CD4-positive, alpha-beta T cell (primary cell): ENCODE measurements at places on chromosomes 6 and 20. TPM values are rescaled to one million over a fixed set of nuclear protein-coding genes. Genes with fewer than 3 reads are reported as not detected.

DNA sequence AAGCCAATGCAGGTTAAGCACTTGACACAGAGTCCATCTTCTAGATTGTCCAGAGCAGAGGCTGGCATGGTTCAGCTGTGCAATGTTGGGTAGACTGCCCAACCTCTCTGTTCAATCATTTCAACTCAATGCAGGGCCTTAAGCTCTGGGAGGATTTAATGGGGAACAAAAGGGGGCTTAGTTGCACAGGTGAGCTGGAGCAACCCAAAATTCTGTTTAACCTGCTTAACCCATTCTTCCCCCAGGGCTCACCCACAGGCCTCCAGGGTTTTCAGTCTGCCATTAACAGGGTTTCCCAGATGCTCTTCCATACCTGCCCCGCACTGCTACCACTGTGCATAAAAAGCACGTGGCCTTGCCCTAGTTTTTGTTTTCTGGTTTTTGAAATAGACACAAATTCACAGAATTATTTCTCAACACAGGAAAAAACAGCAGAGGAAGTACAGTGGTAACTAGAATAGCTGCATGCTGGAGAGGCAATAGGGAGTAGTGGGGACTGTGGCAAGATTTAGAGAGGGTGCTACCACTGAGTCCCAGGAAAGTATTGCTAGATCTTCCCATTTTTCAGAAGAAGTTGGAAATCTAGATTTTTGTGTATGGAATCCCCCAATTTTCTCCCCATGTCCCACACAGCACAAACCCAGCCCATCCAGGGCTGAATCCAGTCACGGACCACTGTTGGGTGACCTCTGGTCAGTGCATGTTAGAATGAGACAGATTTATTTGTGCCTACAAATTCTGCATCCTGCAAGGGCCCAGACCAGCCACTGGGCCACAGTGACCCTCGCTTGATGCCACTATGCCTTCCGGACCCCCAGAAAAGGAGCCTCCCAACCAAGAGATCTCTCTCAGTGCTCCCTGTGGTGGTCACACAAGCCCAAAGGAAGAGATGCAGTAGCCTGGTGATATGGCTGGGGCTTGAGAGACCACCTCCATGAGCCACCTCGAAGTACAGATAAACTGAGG lies 4.6 kb downstream of the PTGIS start:
- H3K4me3 ChIP-seq = no peak overlapping the region
- no peak overlapping the region for H3K27ac ChIP-seq
- DNase-seq = no peak
- no peaks in the 10 kb centered on the region for H3K36me3 ChIP-seq
- H3K27me3 ChIP-seq = peaks cover 27% of the 10 kb centered on the region
- H3K4me1 ChIP-seq = peaks cover 5% of the 10 kb centered on the region

DNA sequence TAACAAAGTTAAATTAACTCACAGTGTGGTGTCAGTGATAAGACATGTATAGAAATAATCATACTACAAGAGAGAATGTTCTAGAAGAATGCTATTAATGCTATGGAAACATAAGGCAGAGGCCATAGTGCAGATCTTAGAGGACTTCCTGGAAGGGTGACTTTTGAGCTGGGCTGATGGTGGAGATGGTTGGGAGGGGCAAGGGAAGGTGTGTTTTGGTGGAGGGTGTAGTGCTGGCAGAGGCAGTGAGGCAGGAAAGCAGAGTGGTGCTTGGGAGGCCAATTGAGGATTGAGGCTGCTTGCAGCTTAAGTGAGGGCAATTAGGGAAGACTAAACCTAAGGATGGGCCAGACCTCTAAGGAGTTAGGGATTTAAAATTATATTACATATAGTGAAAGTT lies 58.5 kb upstream of the FNDC1 start:
- no peaks in the 10 kb centered on the region for H3K36me3 ChIP-seq
- no peak overlapping the region for H3K4me3 ChIP-seq
- no peak overlapping the region for H3K27ac ChIP-seq
- H3K4me1 ChIP-seq = peaks cover 81% of the 10 kb centered on the region
- no peaks in the 10 kb centered on the region for H3K27me3 ChIP-seq

- H3K4me3 ChIP-seq = no peak overlapping the region
- H3K36me3 ChIP-seq = no peaks in the 10 kb centered on the region
- H3K27me3 ChIP-seq = no peaks in the 10 kb centered on the region
Observed at GRCh38 chr20:59718071-59718470, 113.7 kb downstream of the PHACTR3 start.

DNA sequence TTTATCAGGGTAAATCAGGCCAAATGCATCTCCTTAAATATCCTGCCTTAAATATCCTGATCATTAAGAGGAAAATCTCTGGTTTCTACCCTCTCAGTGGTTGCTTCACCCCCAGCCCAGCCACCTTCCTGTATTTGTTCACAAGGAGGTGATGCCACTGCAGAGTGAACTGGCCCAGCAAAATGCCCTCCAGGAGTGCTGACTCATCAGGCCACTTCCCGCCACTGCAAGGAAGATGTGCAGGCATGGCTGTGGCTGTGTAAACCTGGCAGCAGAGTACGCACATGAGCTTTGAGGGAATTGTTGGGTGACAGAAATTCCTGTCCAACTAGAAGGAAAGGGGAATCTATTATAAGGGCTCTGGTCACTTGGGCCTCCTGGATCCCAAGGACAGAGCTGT lies 13.8 kb downstream of the NQO2 start:
- H3K27ac ChIP-seq = no peak overlapping the region
- H3K4me3 ChIP-seq = no peak overlapping the region
- no peaks in the 10 kb centered on the region for H3K27me3 ChIP-seq
- H3K4me1 ChIP-seq = peaks cover 2% of the 10 kb centered on the region
- no peak for DNase-seq

DNA sequence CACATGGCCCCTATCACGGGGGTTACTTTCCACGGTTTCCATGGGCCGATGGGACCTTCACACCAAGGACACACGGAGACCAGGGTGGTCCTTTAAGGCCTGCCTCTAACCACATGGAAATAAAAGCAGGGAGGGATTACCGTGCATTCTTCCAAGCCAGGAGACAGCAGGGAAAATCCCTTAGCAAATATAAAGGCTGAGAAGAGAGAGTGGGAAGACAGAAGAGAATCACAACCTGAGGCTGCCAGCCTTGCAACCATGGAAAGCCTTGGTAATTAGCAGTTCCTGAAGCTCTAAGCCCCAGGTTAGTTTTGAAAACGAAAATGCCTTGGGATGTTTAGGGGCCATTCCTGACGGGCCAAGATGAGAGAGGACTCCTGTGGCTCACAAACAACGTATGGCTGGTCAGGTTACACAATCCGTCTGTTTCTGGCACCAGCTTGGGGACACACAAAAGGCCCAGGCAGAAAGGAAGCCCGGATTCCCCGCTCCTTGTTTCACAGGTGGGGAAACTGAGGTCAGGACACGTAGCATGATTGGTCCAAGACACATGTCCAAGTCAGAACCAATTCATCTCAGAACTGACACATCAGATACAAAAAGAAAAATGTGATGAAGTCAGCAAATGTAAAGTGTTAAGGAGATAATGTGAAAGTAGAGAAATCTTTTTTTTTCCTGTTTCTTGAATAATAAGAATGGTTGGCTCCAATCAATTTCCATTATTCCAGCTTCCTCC lies 2.8 kb downstream of the PREX1 start:
- peaks cover 59% of the 10 kb centered on the region for H3K4me1 ChIP-seq
- no peaks in the 10 kb centered on the region for H3K27me3 ChIP-seq
- H3K36me3 ChIP-seq = peaks cover 5% of the 10 kb centered on the region
- peak overlapping the region; percentile 63 for H3K27ac ChIP-seq
- H3K4me3 ChIP-seq = peak overlapping the region; percentile 73

SPATS1 gene
- total RNA-seq = not detected

GRCh38 chr6:137510923-137511322 lies 16.7 kb upstream of the OLIG3 start:
- no peak for DNase-seq
- H3K4me3 ChIP-seq = no peak overlapping the region
- H3K27me3 ChIP-seq = peaks cover 35% of the 10 kb centered on the region
- H3K27ac ChIP-seq = no peak overlapping the region
- no peaks in the 10 kb centered on the region for H3K4me1 ChIP-seq
- H3K36me3 ChIP-seq = no peaks in the 10 kb centered on the region

RCAN2 gene
- total RNA-seq = not detected

DNA sequence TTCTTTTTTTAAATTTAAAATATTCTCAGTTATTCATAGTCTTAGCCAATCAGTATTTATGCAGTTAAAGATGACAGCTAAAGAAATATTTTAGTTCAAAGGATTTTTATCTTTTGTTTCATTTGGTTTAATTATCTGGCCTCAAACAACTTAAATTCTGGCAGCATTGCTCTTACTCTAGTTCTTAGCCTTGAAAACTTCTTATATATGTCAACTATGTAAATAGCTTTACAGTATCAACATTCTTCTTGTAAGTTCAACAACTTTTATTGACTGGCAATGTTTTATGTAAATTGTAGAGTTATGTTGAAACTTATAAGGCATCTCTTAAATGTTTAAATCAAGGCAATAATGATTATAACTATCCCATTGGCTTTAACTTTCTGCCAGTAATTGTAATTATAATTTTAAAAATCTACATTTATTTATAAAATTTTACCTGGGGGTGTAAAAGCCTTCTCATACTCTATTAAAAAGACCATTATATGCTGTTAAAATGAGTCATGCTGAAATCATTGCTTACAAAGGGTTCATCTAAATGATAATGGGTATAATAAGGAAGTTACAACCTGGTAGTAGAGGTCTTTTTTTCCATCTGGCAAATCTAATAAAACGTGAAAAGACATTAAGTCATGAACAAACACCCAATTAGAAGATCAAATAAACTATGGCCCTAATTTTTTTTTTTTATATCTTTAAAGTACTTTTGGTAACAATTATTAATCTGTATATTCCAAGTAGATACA lies 45.8 kb upstream of the FAM184A start:
- H3K27ac ChIP-seq = no peak overlapping the region
- DNase-seq = no peak
- H3K4me3 ChIP-seq = no peak overlapping the region
- H3K27me3 ChIP-seq = no peaks in the 10 kb centered on the region
- no peaks in the 10 kb centered on the region for H3K4me1 ChIP-seq
- no peaks in the 10 kb centered on the region for H3K36me3 ChIP-seq

GRCh38 chr6:95094751-95095663 lies 482.3 kb upstream of the MANEA start:
- no peak overlapping the region for H3K27ac ChIP-seq
- no peak overlapping the region for H3K4me3 ChIP-seq
- no peaks in the 10 kb centered on the region for H3K4me1 ChIP-seq
- no peaks in the 10 kb centered on the region for H3K36me3 ChIP-seq
- no peak for DNase-seq

- no peak overlapping the region for H3K4me3 ChIP-seq
- no peak for DNase-seq
- H3K4me1 ChIP-seq = peaks cover 17% of the 10 kb centered on the region
- H3K36me3 ChIP-seq = peaks cover 3% of the 10 kb centered on the region
- H3K27ac ChIP-seq = no peak overlapping the region
Observed at GRCh38 chr20:2849529-2849928, 9.0 kb downstream of the VPS16 start.

GRCh38 chr6:139336488-139336887 lies 38.0 kb downstream of the CITED2 start:
- no peak overlapping the region for H3K27ac ChIP-seq
- no peak overlapping the region for H3K4me3 ChIP-seq
- H3K4me1 ChIP-seq = peaks cover 3% of the 10 kb centered on the region
- peak; percentile 45 for DNase-seq
- no peaks in the 10 kb centered on the region for H3K36me3 ChIP-seq

- DNase-seq = peak; percentile 47
- no peak overlapping the region for H3K27ac ChIP-seq
- no peak overlapping the region for H3K4me3 ChIP-seq
- H3K36me3 ChIP-seq = no peaks in the 10 kb centered on the region
Observed at GRCh38 chr6:46781478-46782378, 11.5 kb upstream of the MEP1A start.

DNA sequence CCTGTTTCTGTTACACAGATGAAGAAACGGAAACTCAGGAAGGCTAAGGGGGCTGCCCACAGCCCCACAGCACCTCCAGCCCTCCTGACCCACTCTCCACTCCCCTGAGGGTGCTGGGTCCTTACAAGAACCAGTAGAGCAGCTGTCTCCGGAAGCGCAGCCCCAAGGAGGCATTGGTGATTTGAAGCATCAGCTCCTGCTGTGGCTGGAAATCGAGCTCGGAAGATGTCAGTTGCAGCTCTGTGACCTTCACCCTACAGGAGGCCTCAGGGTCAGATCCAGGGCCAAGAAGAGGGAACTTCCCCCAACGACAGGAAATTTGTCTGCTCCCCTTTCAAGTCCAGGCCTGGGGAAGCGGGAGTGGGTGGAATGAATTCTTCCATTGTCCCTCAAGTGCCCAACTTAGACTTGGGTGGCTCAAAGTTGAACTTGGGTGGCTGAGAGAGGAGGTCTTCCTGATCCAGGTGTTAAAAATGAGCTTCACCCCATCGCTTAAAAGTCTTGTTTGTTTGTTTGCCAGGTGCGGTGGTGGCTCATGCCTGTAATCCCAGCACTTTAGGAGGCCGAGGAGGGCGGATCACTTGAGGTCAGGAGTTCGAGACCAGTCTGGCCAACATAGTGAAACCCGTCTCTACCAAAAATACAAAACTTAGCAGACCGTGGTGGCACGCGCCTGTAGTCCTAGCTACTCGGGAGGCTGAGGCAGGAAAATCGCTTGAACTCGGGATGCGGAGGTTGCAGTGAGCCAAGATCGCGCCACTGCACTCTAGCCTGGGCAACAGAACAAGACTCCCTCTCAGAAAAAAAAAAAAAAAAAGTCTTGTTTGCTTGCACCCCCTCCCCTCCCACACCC lies 1.9 kb downstream of the PLTP start:
- DNase-seq = no peak
- H3K36me3 ChIP-seq = no peaks in the 10 kb centered on the region
- peak overlapping the region; percentile 53 for H3K4me3 ChIP-seq
- H3K27me3 ChIP-seq = peaks cover 17% of the 10 kb centered on the region
- no peak overlapping the region for H3K27ac ChIP-seq
- peaks cover 23% of the 10 kb centered on the region for H3K4me1 ChIP-seq

DNA sequence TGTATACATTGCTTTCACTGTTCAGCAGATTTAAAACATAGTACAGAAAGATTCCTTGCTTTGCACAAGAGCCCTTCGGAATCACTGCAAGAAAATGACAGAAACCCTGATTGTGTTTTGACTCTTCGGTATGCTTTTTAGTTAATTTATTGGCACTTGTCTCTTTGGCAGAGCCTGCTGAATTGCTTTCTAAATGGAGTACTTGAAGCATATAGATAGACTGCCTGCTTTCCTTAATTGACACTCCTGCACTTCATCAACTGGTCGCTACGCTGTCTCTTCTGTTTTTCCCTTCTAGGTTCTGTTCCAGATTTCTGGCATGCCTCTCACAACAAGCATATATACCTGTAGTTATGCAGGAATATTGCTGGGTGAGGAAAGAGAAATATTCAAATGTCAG lies 22.4 kb upstream of the RBM24 start:
- no peaks in the 10 kb centered on the region for H3K4me1 ChIP-seq
- no peak for DNase-seq
- no peaks in the 10 kb centered on the region for H3K27me3 ChIP-seq
- no peak overlapping the region for H3K27ac ChIP-seq
